ENCODE measurements at places on chromosomes 6 and 20. TPM values are rescaled to one million over a fixed set of nuclear protein-coding genes. Genes with fewer than 3 reads are reported as not detected.
A peak's percentile ranks its signal among the peaks of the same experiment; 100 is the strongest.

Gene FAM209B
- 50.7 TPM for total RNA-seq

Gene ARHGAP40
- 1.5 TPM for total RNA-seq

Gene MAFB
- 9.3 TPM for total RNA-seq

Gene TOX2
- total RNA-seq, result 48.1 TPM

GRCh38 chr6:18166312-18167036 lies 11.3 kb downstream of the KDM1B start:
- DNase-seq, result no peak
- no peaks in the 10 kb centered on the region for H3K4me1 ChIP-seq
- no peak overlapping the region for H3K27ac ChIP-seq
- no peaks in the 10 kb centered on the region for H3K27me3 ChIP-seq
- no peak overlapping the region for H3K4me3 ChIP-seq
- no peaks in the 10 kb centered on the region for H3K36me3 ChIP-seq

DNA sequence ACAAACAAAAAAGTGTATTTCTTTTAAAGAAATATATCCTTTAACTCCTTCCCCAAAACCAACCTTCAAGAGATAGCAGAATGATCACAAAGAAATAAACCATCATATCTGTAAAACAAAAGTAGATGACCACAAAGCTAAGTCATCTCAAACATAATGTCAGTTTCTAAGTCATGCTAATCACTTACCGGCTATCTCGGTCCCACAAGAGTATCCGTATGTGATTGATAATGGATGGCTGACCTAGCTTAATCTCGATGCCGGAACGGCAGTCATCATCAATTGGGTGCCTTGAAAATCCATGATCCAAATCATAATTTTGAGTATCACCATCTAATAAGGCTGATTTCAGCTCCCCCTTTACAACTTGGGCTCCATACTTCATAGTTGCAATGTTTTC lies 59.7 kb downstream of the BTBD9 start:
- H3K27me3 ChIP-seq, result no peaks in the 10 kb centered on the region
- no peaks in the 10 kb centered on the region for H3K4me1 ChIP-seq
- H3K4me3 ChIP-seq, result no peak overlapping the region
- DNase-seq, result no peak
- no peak overlapping the region for H3K27ac ChIP-seq

- H3K27ac ChIP-seq, result no peak overlapping the region
- DNase-seq, result no peak
- H3K4me1 ChIP-seq, result no peaks in the 10 kb centered on the region
- H3K36me3 ChIP-seq, result no peaks in the 10 kb centered on the region
- H3K4me3 ChIP-seq, result no peak overlapping the region
Measured at GRCh38 chr20:37432606-37433005, 86.7 kb downstream of the SRC start.

Gene PRSS16
- 8.6 TPM for total RNA-seq

Gene FNDC1
- 0.87 TPM for total RNA-seq

Gene HLA-DRB5
- total RNA-seq, result 0.56 TPM

- H3K36me3 ChIP-seq, result no peaks in the 10 kb centered on the region
- DNase-seq, result no peak
Measured at GRCh38 chr20:20849161-20849560, 136.7 kb upstream of the RALGAPA2 start.

DNA sequence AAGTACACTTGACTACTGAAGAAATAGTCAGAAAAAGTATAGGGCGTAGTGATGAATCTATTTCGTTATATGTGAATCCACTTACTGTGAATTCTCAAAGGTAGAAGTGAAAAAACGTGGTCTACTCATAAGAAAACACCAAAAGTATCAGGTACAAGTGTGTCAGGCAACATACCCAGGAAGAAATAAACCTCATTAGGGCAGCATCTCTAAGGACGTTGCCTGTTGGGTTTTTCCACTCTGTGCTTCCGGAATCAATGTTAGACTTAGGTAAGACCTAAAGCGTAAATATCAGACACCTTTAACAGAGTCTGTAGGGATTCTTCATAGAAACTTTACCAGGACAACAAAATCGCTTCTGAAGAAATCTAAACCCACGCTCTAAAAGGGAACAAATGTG lies 607.2 kb upstream of the EPHA7 start:
- no peaks in the 10 kb centered on the region for H3K27me3 ChIP-seq
- no peak overlapping the region for H3K27ac ChIP-seq
- H3K4me3 ChIP-seq, result no peak overlapping the region
- DNase-seq, result no peak
- H3K4me1 ChIP-seq, result no peaks in the 10 kb centered on the region

GRCh38 chr6:37283671-37284151 lies 25.8 kb upstream of the TMEM217 start:
- no peaks in the 10 kb centered on the region for H3K36me3 ChIP-seq
- peaks cover 23% of the 10 kb centered on the region for H3K4me1 ChIP-seq
- no peak overlapping the region for H3K4me3 ChIP-seq
- DNase-seq, result peak; percentile 90

Gene CPNE5
- total RNA-seq, result 137 TPM

DNA sequence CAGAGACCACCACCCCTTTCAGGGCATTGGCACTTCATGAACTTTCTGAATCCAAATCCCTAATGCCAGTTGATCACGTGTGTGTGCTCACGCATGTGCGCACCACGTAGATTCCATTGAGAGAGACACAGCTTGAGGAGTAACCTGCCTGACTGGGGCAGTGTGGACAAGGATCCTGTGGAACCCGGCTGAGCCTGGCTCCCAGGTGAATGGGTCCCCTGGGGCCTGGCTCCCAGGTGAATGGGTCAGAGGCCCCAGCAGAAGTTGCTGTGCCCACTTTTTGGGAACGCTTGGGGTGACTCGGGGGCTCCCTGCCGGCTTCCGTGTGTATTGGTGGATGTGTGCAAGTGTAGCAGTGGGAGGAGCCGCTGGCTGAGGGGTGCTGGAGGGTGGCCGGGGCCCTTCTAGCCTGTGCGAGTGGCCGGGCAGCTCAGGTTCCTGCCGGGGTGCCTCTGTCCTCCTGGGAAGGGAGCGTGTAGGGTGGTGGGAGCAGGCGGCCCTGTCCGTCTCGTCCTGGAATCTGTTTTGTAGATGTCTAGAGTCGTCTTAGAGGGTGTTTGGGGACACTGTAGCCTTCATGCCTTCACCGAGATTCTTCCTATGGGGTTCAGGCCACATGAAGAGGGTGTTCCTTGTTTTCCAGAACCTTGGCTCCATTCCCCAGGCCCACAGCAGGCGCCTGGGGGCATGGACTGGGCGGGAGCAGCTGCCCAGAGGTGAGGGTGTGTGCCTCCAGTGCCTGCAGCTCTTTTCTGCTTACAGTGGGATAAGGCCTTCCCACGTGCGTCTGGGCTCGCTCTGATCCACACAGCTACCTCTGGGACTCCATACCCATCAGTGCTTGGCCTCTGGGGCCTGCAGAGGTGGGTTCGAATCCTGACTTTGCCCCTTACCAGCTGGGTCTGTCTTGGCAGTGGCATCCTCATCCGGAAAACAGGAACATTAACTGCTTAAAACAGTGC lies 3.2 kb downstream of the RBM38 start:
- H3K4me1 ChIP-seq, result peaks cover 76% of the 10 kb centered on the region
- DNase-seq, result no peak
- H3K27ac ChIP-seq, result peak overlapping the region; percentile 85
- no peak overlapping the region for H3K4me3 ChIP-seq
- no peaks in the 10 kb centered on the region for H3K36me3 ChIP-seq

Gene GGTLC1
- total RNA-seq, result 6.9 TPM

Gene XKR7
- total RNA-seq, result 0.39 TPM
